Cortex of kidney (tissue), 1 donor: ENCODE measurements at places on chromosomes 2 and 18.

GRCh38 chr2:28430788-28431418 lies 38.2 kb downstream of the FOSL2 start:
- DNase-seq = no peak

DNA sequence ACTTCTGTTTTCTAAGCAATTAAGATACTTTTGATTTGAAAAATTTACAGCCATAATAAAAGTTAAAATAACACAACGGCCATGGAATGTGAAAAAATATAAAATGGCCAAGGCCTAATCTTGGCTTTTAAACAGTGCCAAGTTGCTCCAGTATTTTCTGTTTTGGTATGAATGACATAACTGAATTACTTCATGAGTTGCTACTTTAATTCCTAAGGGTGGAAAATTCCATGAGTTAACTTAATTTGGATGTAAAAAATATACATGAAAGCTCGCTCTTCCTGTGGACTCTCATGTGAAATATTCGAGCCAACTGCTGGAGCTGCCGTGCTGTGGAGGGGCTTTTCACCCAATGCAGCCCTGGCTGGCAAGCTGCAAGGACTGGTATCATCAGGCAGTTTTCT lies 286.0 kb upstream of the CCDC68 start:
- DNase-seq = no peak

- DNase-seq = no peak
These were observed 202.1 kb upstream of the REV1 start for GRCh38 chr2:99691926-99692325.

- DNase-seq = no peak
These were observed 186.6 kb downstream of the GBX2 start for GRCh38 chr2:235981631-235982030.

- no peak for DNase-seq
These were observed 3.9 kb downstream of the INPP5D start for GRCh38 chr2:233063976-233064411.

GRCh38 chr2:115161081-115161770 lies 718.8 kb downstream of the DPP10 start:
- no peak for DNase-seq

- DNase-seq = no peak
These were observed 9.3 kb upstream of the TSN start for GRCh38 chr2:121746071-121746578.

DNA sequence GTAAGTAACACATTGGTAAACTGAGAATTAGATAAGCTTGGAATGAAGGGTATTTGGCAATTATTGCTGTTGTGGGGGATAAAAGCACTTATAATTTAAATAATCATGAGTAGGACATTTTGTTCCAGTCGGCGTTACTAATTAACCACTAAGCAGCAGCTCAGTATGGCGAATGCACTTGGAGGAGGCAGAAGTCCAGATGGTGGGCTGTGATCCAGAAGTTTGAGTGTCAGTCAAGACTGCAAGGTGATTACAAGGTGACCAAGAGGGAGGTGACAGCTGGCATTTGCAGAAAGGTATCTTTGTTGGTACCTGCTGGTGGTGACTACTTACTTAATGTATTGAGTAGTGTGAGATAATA lies 643.6 kb upstream of the FAM98A start:
- no peak for DNase-seq

GRCh38 chr2:1011985-1012384 lies 61.3 kb downstream of the SNTG2 start:
- no peak for DNase-seq

- no peak for DNase-seq
These were observed 217.0 kb downstream of the CMPK2 start for GRCh38 chr2:6648596-6649247.

GRCh38 chr18:46629361-46629760 lies 27.7 kb downstream of the LOXHD1 start:
- DNase-seq = no peak

DNA sequence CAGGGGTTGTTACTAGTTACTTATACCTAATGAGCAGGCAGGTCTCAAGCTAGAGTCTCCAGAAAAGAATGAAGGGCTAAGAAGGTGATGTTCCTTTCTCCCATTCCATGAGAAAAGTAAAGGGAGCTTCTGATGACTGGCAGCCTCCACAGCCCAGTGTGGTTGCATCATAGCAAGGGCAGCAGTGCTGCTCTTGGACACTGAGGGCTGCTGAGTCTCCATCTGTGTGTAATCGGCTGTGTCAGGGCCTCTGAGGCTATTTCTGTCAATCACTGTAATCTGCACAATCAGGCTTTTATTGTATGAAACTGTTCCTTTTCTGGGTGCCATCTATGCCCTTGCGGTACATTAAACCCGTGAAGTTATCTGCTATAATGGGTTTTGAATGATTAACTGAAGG lies 164.1 kb upstream of the FBXO11 start:
- no peak for DNase-seq

- no peak for DNase-seq
These were observed 53.0 kb upstream of the GALNT3 start for GRCh38 chr2:165847001-165847400.

GRCh38 chr18:36608107-36608506 lies 220.7 kb downstream of the TPGS2 start:
- DNase-seq = no peak

- DNase-seq = no peak
These were observed 232.0 kb upstream of the PARD3B start for GRCh38 chr2:204313256-204313655.

- no peak for DNase-seq
These were observed 73.1 kb downstream of the FTCDNL1 start for GRCh38 chr2:199777916-199778315.
